ENCODE measurements at places on chromosomes 4 and X.

DNA sequence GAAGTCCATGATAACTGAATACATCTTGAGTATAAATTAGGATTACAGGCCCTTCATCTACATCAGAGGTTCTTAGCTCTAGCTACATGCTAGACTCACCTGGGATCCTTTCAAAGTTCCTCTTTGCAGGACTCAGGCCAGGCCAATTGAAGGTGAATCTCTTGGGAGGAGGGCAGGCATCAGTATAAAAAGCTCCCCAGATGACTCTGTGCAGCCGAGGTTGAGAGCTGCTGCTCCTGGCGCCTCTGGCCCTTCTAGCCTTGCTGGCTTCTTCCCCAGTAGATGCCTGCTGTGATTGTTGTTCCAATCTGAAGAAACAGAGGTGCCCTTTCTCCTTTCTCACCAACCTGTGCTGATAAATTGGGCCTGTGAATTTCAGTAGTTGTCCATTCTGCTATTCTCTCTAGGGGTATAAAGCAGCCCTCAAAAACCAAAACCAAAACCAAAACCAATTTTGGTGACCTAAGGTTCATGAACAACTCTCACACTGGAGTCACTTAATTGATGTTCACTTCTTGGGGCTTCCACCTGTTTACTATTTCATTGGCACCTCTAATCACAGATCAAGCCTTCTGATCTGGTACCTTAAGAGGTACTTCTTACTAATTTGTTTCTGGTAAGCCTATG, 78.7 kb downstream of the SUPT20HL2 start:
- DNase-seq: no peak

DNA sequence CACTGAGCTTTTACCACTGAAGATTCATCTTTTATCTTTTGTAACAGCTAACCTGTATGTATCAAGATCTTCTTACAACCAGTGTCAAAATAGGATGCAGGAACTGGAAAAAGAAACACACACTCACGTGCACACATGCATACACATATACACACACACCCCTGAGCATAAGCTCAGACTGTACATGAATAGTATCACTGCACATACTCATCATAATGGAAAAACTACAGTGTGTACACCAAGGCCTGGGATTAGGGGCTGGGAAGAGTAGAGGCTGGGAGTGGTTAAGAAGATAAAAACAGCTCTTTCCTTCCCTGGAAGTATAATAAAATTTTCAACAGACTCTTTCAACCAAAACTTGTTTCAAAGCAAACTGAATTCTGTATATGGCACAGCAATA, 73.4 kb downstream of the RELL1 start:
- DNase-seq: no peak

DNA sequence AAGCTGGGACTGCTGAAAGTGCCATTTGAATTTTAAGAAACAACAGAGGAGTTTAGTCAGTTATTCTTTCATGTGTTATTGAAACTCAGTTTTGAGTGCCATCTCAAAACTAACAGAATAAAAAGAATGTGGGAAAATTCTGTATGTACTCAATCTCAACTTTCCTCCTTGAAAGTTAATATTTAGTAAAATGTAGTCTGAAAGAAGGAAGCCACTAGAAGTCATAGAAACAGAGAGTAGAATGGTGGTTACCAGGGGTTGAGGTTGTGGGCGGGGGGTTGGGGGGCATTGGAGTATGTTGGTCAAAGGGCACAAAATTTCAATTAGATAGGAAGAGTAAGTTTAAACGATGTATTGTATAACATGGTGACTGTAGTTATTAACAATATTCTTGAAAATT, 628.3 kb upstream of the MAGEB2 start:
- DNase-seq: no peak

- DNase-seq: no peak
Observed at GRCh38 chr4:69773484-69773883, 13.1 kb upstream of the SULT1B1 start.

GRCh38 chrX:150088042-150088441, 149.8 kb upstream of the EOLA2 start:
- no peak for DNase-seq

GRCh38 chrX:40096395-40097091, 1.2 kb downstream of the BCOR start:
- DNase-seq: peak; percentile 61

DNA sequence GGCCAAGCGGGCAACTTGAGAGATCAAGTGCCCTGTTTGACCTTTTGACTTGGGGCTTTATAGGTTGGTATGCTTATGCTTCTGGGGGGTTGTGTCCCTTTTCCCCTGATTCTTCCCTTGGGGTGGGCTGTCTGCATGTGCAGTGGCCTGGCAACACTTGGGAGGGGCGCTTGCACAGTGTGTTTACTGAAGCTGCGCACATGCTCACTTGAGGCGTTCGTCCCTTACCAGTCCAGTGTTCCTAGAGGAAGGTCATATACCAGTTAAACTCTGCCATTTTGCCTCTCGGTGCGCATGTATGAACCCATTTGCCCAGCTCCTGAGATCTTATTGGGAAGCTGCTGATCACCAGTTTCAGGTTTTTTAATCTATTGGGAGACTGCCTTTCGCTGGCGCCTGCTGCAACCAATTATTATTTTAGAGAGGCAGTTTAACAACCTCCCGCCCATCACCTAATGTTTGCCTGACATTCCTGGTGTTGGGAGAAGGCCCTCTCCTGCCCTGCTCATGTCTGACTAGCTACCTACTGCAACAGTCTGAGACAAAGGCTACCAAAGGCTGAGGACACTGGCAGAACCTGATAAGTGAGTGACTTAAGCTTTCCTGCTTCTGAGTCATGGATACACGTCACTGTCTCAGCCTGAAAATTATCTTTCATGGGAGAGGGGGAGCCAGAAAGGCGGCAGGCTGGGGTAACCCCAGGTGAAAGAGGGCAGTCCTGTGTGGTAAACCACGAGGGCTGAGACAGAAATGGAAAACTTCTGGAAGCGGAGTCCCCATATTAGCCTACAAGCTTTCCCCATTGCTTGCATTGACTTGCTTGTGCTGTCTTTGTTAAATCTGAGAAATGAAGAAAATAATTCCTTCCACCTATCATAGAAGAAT, 97.6 kb downstream of the CPE start:
- no peak for DNase-seq
